ENCODE measurements at places on chromosomes 11 and 22. TPM values are rescaled to one million over a fixed set of nuclear protein-coding genes. Genes with fewer than 3 reads are reported as not detected.

The OR2AG1 gene
- not detected for total RNA-seq

The GLYATL2 gene
- total RNA-seq = not detected

The CCDC81 gene
- 0.31 TPM for total RNA-seq

The ISX gene
- not detected for total RNA-seq

The PICK1 gene
- 49.5 TPM for total RNA-seq

The PTGDR2 gene
- 0.41 TPM for total RNA-seq

The C2CD3 gene
- total RNA-seq = 26.6 TPM

The SUSD2 gene
- total RNA-seq = 1.2 TPM

The BATF2 gene
- 1.6 TPM for total RNA-seq

The EFCAB6 gene
- total RNA-seq = 0.08 TPM

DNA sequence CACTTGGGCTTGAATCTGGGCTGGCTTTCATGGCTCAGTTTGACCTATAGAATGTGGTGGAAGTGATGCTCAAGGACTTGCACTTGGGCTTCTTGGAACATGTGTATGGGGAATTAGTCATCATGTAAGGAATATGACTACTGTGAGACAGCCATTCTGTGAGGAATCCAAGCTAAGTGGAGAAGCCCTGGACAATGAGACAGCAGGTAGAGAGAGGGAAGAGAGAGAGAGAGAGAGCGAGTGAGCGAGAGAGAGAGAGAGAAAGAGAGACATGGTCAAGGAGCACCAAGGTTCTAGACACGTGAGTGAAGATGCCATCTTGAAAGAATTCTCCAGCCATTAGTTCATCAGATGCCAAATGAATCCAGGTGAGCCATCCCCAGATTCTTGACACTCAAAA, 261.6 kb upstream of the SORL1-AS1 start:
- no peak for DNase-seq

GRCh38 chr11:130872981-130873380, 43.3 kb downstream of the SNX19 start:
- no peak for DNase-seq

DNA sequence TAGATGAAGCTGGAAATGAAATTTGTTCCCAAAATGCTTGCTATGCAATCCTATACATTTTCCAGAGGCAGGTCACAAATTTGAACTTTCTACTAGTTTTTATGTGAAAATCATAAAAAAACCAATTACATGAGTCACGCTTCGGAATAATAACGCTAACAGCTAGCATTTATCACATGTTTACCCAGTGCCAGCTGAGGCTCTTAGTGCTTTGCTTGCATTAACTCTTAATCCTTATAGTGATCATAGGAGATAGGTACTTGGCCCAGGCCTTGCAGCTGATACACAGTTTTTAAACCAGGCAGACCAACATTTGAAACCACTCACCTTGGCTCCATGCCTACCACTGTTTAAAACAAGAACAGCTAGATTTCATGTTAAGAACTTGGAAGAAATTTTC, 131.8 kb upstream of the RAG2 start:
- DNase-seq = no peak

DNA sequence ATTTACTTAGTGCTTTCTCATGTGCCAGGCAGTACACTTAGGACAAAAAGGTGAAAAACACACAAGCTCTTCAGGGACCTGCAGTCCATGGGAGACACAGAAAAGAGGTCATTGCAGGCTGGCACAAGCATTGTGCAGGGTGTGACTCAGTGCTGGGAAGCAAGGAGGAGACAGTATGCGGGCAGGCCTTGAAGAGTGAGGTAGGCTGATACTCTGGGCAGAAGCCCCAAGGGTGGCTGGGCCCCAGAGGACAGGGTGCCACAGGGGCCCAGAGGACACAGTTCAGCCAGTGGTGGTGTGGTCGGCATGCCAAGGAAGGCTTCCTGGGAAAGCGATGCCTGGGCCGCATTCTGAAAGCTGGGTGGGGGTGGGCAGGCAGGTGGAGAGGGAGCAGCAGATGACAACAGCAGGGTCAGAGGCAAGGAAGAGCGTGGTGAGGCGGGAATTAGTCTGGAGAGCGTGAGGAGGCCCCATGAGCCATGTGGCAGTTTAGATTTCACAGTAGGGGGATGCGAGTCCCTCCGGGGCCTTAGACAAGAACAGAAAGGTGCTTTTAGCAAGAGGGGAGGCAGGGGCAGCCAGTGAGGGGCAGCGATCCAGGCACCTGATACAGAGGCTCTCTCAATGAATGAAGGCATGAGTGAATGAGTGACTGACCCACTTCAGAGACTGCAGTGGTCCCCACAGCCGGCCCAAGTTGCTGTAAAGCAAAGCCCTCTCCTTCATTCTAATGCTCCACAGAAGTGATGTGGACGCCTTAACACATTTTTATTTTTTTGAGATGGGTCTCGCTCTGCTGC, 6.8 kb downstream of the C11orf24 start:
- DNase-seq = no peak

DNA sequence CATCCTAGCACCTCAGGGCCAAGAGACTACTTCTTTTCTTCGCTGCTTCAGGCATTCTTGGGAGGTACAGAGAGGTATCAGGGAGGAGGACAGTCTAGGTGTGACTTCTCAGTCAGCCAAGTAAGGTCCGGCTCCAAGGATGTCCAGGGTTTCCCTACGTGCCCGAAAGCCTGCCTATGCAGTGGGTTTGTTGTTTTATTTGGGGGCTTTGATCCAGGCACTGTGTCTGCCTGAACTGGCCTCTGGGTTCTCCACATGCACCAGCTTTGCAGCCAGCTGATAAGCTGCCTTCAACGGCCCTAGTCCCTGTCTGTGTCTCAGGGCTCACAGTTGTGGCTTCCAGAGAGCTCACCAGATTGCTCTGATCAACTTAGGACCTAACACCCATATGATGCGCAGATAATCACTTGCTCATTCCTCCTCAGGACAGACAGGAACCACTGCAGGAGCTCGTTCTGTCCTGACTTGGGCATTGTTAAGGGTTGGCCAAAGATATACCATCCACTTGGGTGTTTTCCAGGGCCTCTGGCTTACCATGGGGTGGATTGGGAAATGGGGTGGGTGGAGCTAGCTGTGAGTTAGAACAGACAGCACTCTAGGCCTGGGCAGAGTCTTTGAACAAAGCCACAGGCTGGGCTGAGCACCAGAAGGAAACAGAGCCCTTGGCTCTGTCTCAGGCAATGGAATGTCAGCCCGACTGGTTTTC, 45.5 kb upstream of the CRYBB3 start:
- DNase-seq = peak; percentile 83

DNA sequence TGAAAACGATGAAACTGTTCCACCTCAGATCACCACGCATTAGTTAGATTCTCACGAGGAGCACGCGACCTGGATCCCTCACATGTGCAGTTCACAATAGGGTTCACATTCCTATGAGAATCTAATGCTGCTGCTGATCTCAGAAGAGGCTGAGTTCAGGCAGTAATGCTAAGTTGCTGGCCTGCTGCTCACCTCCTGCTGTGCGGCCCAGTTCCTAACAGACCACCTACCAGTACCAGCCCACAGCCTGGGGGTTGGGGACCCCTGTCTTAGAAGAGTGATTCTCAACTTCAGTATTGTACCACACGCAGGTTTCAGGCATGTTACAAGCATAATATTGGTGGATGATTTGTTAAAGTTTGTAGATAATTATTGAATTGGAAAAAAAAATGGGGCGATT, 182.7 kb downstream of the BLID start:
- no peak for DNase-seq

GRCh38 chr11:81979448-81979847, 754.2 kb downstream of the FAM181B start:
- DNase-seq = no peak

- DNase-seq = no peak
These were observed 12.5 kb downstream of the OSBPL5 start for GRCh38 chr11:3152471-3153110.

- DNase-seq = no peak
These were observed 86.1 kb downstream of the YAP1 start for GRCh38 chr11:102196351-102196750.

DNA sequence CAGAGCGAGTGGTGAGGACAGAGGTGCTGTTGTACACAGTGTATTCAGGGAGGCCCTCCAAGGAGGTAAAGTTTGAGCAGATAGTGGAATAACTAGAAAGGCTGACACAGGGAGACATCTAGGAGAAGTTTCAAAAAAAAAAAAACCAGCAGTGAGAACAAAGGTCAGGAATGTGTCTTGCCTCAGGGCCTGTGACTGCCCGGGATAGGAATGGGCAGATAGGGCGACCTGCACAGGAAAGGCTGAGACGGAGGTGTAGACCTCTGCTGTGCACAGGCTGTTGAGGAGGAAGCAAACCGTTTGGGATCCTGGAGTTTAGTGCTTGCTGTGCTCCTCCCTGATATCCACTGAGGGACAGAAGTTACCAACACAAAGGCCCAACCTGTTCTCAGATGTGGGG, 406.5 kb upstream of the B3GAT1 start:
- no peak for DNase-seq

DNA sequence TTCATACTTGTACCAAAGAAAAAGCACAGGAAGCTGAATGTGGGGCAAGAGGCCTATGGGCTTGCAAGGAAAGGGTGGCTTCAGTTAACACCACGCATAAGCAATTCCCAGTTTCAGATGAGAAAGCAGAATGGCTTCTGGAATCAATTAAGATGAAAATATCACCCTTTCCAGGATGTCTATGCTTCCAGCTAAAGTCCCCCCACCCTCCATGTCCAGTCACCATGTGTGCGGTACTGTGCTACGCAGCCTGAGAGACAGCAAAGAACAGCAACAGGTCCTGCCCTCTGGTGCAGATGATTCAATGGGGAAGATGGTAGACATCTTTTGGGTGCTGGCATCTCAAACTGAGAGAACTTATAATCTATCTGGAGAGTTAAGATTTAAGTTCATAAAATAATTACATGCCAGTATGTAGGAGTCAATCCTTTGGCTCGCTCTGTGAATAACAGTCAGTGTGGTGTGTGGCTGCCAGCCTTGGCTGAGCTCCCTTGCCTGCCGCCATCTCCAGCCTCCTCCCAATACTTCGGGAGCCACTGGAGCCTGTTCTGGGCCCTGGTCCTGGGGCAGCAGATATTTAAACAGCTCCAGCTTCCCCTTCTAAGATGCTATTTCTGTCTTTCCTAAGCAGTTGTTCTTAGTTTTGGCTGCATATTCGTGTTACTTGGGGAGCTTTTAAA, 44.5 kb downstream of the ME3 start:
- no peak for DNase-seq

DNA sequence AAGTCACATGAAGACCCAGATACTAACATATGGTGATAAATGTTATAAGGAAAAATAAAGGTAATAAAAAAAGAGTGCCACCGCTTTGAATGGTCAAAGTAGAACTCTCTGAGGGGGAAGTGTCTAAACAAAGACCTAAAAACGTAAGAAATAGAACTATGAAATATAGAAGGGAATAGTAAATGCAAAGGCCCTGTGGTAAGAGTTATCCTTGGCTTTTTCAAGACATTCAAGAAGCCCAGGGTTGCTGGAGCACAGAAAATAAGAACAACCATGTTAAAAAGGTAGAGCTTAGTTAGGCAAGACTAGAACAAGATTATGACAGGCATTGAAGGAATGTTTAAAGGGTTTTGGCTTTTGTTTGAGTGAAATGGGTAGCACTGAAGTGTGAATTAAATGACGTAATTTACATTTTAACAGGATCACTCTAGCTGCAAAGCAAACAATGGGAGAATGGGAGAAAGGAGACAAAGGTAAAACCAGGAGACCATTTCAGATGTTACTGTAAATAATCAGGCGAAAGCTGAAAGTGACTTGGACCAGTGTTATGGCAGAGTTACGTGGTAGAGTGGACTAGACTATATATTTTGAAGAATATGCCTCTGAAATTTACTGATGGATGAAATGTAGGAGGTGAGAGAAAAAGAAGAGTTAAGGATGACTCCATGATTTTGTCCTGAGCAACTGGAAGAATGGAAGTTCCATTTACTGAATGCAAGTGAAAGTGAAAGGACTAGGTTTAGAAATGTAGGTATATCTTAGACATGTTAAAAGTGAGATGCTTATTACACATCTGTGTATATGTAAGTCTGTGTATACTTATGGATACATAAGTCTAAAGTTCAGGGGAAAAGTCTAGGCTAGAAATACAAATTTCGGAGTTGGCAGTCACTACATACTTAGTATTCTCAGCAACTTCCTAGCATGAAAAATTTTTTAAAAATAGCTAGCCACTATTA, 28.5 kb downstream of the BTBD10 start:
- DNase-seq = no peak

GRCh38 chr11:126318574-126319373, 14.9 kb downstream of the DCPS start:
- no peak for DNase-seq

DNA sequence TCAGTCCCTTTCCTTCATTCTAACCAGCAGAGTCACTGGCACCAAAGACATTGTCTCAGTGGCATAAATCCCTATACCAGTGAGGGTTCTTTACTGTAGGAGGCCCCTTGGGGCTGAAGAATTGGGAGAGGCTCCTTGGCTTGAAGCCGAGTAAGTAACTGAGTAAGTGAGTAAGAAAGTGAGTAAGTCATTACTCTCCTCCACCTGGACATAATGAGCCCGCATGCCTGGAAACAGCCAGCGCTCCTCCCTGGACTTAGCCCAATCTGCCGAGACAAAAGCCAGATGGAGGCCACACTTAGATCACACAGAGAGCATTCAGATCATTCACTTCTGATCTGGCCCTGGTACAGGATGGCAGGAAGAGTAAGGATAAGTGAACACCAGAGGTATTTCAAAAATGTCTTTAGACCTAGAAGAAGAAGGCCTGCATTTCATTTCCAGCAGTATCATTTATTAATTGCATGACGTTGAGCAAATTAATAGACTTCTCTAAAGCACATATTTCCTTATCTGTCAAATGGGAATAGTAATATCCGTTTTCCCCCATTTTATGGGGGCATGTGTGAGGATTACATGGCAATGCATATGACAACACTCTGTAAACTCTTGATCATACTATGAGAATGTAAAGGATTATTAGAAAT, 8.2 kb upstream of the MICAL3 start:
- no peak for DNase-seq

DNA sequence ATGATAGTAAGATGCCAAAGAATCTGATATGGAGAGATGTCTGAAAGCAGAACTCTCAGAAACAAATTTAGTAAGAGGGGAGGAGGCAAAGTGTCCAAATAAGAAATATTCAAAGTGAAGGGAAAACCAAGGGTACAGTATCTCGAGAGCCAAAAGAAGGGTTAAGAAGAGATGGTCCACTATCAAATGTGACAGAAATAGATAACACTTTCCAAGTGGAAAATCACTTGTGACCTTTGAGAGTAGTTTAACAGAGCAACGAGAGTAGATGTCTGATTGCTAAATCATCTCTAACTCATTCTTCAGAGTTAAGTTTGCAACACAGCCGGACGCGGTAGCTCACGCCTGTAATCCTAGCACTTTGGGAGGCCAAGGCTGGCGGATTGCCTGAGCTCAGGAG, 4.3 kb upstream of the BUD13 start:
- no peak for DNase-seq
